NCI-H1092 treated with DMSO at 0.1 percent for 48 hours (cell line): ENCODE measurements at places on chromosomes 2 and 18.

DNA sequence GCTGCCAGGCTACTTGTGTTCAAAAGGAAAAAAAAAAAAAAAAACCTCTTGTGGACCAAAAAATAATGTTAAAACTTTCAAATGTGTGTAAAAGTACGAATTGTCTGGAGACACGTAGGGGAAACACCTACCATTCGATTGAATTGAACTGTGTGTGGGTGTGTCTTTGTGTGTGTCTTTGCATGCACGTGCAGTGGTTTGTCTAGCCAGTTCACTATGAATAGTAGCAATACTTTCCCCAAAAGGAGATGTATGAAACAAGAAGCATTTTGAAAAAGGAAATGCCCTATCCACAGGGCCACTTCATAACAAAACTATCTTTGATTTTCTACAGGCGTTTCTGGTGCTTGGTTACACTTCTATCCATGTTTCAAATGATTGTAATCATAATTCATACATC, 186.8 kb downstream of the RPRM start:
- DNase-seq, result no peak

DNA sequence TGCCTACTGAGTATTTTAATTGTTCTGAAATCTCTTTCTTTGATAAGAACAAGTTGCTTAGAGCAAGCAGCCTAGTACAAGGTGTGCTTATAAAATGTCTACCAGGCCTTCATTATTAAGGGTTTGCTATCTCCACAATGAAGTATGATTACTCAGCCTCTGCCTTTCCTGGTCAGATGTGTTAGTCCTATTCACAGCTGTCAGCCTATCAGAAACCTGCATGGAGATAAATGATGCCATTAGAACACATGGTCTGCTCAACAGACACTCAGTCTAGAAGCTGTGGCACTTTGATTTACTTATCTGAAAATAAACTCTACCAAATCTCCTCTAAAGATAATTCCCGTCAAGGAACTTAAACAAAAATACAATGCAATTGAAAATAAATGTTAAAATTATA, 448.7 kb downstream of the ERBB4 start:
- no peak for DNase-seq

DNA sequence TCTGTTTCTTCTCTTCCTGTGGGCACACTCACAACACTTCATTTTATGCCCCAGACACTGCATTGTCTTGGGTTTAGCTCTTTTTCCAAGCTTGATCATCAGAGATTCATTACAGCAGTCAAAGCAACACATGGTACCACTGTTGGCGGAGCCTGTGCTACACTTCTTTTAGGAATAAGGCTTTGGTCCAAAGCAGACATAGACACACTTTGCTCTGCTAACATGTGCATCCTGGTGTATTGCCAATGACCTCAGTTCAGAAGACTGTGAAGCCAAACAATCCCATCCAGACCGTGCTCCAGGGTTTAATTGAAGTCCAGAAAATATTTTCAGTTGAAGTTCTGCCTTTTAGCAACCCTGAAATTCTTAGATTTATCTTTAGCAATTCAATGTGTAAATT, 354.6 kb upstream of the RAB12 start:
- DNase-seq, result no peak

DNA sequence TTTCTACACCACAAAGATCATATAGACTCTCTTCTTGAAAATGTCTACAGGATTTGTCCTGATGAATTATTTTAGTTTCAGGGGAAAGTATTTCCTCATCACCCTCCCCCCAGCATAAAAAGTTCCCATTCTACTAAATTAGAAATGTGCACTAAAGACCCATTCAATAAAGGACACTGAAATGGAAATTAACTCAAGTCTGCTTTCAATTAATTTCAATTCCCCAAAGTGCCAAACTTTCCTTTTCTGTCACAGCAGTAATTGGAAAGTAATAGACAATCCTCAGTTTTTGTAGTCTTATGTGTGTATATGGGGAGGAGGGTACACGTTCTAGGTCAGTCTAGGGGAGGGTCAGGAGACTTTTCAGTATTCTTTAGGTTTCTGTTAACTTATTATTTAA, 21.5 kb downstream of the ARHGEF33 start:
- no peak for DNase-seq

DNA sequence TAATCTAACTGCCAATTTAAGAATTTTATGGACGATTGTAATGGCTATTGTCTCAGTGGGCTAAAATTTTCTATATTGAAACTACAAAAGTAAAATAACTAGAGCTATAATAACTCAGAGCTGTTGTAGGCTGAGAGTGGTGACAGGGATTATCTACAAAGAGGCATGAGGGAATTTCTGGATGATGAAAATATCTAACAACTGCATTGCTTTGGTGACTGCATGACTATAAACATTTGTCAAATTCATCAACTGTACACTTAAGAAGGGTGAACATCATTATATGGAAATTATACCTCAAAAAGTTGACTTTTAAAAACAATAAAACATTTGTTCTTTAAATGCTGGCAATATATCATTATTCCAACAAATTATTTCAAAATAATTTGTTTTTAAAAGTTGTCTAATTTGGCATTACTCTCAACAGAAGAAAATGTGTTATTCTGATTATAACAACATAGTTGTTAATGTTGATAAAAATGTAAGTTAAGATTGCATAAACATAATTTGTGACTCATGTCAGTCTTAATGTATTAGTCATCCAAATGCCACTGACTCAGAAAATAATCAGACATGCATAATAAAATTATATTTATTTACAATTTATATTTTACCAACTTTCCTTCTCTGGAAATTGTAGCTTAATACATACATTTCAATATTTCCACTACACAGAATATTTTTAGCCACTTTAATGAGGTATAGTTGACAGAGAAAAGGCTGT, 865.1 kb upstream of the VRK2 start:
- DNase-seq, result no peak

GRCh38 chr2:25369876-25370275, 28.2 kb upstream of the DNMT3A start:
- no peak for DNase-seq

- no peak for DNase-seq
Observed at GRCh38 chr18:60975420-60975819, 357.8 kb upstream of the CDH20 start.

GRCh38 chr2:28420722-28421121, 28.1 kb downstream of the FOSL2 start:
- no peak for DNase-seq

DNA sequence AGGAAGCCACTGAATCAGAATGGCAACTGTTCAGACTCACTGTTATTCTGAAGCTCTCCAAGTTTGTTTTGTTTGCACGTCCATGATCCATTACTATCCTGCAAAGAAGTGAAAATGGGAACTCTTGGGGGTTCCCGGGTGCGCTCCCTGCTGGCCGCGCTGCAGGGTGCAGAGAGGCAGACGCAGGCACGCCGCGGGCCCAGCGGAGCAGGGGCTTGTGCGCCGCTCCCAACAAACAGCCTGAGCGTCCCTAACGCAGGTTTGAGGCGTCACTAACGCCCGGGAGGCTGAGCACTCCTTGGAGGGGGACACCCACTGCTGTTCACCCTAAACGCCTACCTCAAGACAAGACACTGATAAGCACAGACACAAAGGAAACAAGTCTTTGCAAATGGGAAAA, 14.3 kb upstream of the PIEZO2 start:
- DNase-seq, result no peak

DNA sequence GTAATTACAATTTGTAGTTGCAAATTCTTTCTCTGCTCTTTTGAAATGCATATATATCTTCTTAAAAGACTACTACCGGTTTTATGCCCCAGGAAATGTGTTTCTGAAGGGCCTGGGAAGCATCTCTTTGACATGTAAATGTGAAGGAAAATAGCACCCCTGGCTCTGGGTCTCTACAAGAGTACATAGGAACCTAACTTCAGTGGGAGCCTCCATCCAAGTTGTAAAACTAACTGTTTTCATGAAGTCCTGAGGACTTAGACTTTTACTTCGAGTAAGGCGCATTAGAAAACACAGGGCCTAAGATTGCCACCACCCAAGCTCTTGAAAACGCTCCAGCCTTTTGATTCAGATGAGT, 99.4 kb downstream of the CBLN2 start:
- DNase-seq, result no peak

DNA sequence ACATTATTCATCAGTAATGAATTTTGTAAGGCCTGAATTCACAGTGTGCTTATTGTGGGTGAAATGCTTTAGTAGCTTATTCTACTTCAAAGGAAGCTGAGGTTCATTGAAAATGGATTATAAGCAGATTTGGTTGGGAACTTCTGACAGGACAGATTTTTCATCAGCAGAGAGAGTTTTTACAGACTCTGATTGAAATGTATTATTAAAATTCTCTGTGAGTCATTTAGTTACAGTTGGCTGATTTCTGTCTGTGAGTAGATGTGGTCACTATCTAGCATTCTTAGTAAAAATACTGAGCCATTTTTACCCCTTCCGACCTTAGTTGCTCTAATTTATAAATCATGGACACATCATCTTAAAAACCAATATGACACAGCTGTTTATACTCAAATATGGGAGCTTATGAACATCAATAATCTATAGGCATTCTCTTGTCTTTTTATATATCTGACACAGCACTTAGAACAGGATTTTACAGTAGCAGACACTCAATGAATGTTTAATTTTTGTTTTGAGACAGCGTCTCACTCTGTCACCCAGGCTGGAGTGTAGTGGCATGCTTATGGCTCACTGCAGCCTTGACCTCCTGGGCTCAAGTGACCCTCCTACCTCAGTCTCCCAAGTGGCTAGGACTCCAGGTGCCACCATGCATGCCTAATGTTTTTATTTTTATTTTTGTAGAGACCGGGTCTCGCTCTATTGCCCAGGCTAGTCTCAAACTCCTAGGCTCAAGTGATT, 239.6 kb downstream of the BABAM2 start:
- no peak for DNase-seq

DNA sequence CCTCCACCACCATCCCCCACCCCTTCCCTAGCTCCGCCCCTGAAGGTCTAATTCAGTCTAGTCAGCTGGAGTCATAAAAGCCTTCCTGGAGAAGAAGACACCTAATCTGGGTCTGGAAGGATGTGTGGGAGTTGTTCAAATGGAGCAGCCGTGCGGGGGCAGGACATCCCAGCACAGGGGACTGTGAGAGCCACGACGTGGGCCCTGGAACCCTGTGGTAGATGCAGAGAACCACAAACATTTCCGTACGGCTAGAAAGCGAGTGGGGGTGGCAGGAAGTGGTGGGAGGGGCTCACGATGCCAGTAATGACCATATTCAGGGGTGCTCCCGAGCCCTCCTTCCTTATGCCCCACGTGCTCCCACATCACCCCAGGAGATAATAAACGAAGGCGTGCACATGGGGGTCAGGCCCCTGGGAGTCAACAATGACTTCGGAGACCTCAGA, 20.9 kb upstream of the COL6A3 start:
- DNase-seq, result no peak

DNA sequence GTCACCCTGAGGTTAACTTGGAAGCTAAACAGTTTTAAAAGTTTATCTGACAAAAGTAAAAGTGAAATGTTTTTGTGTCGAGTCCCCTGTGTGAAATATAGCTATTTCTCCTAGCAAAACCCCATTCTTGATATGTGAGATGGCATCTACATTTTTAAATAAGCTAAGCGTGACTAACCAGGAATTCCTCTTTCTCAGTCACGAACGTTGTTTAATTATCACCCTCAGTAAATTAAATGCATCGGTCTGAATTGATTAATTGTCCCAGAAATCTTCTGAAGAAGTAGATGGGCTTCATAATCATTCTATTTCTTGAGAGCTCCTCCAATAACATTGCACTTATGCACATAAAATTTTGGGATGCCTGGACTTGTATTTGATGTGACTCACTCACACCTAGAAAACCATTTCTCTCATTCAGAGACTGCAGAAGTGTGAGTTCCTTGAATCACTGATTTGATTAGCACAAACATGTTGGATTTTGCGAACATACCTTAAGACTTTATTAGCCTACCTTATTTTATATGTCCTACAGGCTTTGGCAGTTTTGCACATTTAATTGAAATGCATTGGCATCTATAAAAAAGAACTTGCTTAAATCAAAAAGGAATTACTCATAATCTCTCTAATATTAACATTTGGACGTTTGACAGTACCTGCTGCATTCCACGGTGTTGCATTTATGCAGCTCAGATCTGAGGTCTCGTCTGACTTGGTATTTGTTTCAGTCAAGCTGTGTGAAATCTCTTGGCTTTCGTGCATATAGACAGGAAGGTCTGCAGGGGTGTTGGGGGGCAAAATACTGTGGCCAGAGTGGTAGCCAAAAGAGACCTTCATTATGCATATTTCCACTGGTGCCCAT, 475.2 kb downstream of the EPHA4 start:
- DNase-seq, result no peak

- no peak for DNase-seq
Observed at GRCh38 chr2:20479835-20480234, 33.0 kb downstream of the RHOB start.

DNA sequence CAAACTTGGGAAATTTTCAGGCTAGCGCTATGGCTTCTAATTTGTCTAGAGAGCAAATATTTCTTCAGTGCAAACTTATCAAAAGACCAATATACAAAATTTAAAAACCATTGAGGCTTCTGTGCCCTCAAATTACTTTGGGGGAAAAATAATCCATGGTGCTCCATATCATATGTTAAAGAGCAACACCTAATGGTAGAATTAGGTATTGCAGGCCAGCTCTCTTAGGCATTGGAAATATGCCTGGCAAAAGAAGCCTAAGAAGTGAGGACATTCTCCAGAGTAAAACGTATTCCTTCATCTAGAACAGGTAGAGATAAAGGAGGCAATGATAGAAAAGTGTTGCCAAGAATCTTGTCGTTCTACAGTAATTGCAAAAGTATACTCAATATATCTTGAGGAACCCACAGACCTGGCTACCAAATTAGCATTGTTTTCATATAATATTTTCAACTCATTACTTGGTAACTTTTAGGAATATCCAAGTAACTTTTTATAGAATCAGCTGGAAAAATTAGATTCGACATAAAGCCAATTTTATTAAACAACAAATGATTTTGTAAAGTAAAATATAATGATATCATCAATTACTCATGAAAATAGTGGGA, 401.1 kb downstream of the BCL11A start:
- no peak for DNase-seq

DNA sequence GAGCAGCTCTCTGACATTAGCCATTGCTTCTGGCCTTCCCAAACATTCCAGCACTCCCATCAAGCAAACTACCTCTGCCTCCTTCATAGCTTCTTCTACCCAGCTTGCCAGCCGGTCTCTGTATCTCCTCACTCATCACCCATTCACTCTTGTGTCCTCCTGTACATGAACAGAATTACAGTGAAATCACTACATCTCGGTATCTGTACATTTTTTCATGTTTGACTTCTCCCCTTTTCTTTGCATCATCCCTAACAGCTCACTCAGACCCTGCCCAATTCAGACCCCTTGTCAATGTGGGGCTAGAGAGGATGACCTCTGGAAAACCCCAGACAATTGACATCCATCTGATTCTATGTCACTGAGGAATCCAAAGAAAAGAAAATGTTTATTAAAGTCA, 335.8 kb downstream of the TNS1 start:
- no peak for DNase-seq

DNA sequence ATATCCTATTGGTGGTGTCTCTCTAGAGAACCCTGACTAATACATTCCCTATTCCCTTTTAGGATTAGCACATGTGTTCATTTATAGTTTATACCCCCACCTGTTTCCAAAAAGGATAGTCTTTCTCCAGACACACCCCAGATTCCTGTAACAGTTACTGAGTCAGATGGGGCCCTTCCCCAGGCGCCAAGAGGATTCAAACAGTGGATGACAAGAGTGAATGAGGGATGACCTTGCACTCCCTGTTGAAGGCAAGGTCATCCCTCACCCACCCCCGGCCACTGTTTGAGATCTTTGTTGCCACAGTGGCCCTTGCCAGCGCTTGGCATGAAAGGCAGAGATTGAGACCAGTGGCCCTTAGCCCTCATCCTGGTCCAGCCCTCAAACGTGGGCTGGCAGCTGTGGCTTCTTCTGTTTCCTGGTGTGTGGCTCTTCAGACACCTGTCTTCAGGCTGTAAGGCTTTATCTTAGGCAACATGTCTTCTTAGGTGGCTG, 15.3 kb upstream of the REEP1 start:
- no peak for DNase-seq
